ENCODE measurements at places on chromosomes 7 and 10. TPM values are rescaled to one million over a fixed set of nuclear protein-coding genes. Genes with fewer than 3 reads are reported as not detected.

CALHM3 gene
- total RNA-seq: 0.45 TPM

CYP26C1 gene
- not detected for total RNA-seq

SH2D4B gene
- not detected for total RNA-seq

SLIT1 gene
- 0.03 TPM for total RNA-seq

TMEM213 gene
- total RNA-seq: not detected

LRMDA gene
- 4.2 TPM for total RNA-seq

Measured in A549 treated with DMSO at 1 μM for 4 hours (cell line).